ENCODE measurements at places on chromosomes 1 and 21.

- DNase-seq = no peak
Measured at GRCh38 chr1:224565611-224566406, 50.3 kb upstream of the CNIH3 start.

DNA sequence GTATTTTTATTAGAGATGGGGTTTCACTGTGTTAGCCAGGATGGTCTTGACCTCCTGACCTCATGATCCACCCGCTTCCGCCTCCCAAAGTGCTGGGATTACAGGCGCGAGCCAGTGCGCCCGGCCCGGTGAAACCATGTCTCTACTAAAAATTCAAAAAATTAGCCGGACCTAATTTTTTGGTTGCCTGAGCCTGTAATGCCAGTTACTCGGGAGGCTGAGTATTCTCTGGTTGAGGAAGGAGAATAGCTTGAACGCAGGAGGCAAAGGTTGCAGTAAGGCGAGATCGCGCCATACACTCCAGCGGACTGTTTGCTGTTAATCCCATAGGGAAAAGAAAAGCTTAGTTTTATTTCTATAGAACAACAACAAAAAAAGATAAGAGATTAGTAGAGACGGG, 29.9 kb upstream of the HJV start:
- DNase-seq = no peak

- no peak for DNase-seq
Measured at GRCh38 chr21:14758849-14759248, 212.7 kb upstream of the SAMSN1 start.

DNA sequence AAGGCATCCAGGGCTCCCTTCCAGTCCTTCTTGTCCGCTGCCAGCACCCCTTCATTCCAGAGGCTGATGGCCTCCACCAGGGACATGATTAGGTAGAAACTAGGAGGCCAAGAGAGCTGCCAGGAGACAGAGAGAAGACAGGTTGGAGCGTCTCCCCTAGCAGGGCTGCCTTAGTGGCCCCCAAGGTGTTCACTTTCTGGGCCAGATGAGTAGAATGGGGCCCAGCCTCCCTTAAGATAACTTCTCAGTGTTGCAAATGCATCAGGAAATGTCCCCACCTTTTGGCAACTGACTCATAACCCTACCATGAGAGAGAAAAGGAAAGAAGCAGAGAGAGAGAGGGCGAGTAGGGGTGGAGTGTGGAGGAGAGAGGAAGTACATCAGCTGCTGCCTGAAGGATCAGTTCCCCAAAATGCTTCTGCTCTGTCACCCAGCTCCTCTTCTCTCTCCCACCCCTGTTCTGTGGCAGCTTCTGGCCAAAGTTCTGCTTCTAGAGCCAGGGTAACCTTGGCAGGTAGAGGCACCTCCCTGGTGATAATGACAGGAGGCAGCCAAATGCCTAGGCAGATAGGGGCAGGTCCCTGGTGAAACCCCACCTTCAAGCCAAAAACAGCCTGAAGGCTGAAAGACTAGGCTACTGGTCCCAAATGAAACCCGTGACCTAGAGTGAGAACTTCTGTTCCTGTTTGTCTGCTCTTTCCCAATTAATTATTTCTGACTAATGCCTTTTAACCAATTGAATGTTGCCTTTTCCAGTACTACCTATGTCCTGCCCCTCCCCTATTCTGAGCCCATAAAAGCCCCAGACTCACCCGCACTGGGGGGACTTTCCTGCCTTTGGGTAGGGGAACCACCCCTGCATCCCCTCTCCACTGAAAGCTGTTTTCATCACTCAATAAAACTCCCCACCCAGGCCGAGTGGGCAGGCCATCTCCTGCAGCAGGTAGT, at the start of gene NCF2:
Gene NCF2 (minus strand): TSS at position 216 of the 948 bp plus-strand sequence. CDS start 130 bp downstream, at position 86.
- no peak for DNase-seq

DNA sequence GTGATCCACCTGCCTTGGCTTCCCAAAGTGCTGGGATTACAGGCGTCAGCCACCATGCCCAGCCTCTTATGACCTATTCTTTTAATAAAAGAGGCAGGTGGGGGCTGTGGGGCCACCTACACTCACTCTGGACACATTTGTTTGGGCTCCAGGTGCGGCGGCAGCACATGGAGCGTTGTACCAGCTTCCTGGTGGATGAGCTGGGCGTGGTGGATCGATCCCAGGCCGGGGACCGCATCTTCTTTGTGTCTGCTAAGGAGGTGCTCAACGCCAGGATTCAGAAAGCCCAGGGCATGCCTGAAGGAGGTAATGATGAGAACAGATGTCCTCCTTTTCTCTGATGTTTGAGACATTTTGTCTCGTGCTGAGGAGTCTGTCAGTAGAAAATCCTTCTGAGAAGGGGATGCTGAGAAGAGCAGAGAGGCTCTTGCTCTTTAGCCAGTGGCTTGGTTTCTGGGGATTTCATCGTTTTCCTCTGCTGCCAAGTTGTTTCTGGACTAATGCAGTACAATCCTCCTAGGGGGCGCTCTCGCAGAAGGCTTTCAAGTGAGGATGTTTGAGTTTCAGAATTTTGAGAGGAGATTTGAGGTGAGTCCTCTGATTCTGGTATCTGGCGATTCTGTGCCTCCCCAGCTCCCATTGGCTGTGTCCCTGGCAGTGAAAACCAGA, 17.9 kb upstream of the MIIP start:
- no peak for DNase-seq

DNA sequence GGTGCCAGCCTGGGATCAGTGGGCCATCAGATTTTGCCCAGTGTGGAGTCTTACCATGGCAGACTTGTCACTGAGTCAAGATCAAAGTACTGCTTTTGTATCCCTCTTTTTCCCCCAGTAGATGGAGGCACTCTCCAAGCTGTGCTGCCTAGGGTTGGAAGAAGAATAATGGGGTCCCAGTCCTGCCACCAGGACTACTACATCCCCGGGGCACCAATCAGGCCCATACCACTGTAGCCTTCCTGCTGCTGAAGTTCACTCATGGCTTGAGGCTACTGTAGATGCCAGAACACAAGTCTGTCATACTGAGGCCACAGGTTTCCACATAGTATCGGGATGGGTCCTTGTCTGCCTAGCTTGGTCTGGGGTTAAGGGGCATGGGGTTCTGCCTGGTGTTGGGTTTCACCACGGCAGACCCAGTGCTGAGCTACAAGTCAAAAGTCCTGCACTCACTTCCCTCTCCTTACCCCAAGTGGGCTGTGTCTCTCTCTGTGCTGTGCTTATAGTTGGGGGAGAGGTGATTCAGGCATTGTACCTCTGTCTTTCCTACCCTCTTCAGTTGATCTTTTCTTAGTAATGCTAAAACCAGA, 53.4 kb downstream of the PKN2 start:
- DNase-seq = no peak

DNA sequence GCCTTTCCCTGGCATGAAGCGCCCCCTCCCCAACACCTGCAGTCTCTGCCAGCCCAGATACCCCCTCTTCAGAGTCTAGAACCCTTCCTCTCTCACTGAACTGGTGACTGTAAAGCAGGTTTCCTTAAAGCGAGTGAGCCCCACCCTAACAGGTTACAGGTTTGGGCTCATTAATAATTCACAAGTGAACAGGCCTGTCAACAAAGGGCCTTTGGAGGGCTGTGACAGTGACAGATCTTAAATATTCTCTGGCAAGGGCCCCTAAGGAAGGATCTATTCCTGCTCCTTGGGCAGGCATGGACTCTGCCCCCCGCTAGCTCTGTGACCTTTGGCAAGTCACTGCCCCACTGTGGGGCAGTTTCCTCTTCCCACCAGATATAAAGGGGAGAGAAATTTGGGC, 5.6 kb upstream of the TTC39A start:
- no peak for DNase-seq

DNA sequence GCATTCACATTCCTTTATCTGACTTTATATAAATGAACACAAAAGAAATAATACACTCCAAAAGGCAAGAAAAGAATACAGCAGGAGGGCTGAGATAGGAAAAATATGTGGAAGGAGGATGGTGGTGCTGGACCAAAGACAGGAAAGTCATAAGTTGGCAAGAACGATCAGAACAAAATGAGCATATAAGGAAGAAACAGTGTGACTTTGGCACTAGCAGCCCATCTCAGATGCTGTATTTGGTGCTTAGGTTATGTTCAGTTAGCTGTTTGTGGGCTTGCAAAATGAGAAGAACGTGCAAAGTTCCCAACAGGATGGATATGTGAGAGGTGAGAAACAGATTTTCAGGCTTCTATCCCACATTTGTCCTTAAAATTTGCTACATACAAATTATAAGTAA, 719.8 kb upstream of the ADGRL4 start:
- no peak for DNase-seq

GRCh38 chr1:212190169-212190568, 95.0 kb upstream of the PPP2R5A start:
- DNase-seq = no peak

DNA sequence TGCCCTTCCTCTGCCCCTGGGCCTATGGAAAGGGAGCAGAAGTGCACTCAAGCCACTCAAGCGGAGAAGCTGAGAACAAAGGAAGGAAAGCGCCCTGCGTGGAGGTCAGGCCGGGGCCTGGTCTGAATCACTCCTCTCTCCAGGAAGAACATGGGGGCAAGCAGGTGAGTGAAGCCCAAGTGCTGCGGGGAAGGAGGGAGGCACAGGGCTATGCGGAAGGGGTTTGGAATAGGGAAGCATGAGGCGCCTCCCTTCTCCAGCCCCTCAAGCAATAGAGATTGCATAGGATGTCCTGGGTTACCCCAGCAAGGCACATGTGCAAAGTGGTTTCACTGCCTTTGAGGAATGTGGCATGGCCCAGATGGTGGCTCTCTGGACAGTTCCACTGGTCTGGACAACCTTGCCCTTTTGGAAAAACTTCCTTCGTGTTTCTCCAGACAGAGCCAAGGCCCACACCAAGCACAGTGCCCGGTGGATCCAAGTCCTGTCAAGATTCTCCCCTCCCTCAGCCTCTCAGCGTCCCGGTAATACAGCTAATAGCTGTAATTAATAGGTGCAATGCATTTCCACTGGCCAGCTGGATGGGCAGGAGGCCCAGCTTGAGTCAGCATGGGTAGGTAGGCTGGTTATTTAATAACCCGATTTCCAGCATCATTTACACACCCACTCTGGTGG, 13.7 kb downstream of the BLACAT1 start:
- no peak for DNase-seq

DNA sequence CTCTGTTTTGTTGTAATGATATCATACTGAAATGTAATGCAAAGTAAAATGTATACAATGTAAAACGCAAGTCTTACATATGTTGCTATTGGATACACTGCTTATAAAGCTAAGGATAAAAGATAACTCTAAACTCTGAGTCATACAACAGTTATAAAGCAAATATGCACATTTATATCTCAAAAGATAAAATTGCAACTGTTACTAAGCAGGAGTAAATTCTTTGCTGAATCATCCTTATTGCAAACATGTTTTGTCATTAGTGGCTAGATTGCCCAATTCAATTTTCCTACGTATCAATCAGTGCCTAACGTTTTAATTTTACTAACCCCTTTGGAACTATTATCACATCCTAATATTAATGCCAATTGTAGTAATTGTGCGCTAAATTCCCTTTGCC, 762.9 kb downstream of the LTN1 start:
- no peak for DNase-seq

DNA sequence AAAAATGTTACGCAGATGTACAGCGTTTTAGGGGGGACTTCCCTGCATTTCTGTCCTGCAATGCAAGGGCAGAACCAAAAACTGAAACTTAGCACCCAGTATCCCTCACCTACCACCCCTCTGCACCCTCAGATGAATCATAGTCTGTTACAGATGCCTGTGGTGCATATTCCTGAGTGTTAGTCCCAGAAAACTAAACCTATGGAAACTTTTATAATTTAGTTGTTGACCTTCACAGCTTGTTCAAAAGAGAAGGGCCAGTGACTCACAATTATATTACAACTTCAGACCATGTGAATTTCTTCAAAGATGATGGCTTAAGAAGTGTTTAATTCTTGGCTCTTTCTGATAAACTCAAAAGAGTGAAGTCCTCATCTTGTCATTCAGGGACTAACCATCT, 5.8 kb downstream of the PTGER3 start:
- DNase-seq = no peak

GRCh38 chr1:9591669-9592509, 3.2 kb downstream of the TMEM201 start:
- no peak for DNase-seq

DNA sequence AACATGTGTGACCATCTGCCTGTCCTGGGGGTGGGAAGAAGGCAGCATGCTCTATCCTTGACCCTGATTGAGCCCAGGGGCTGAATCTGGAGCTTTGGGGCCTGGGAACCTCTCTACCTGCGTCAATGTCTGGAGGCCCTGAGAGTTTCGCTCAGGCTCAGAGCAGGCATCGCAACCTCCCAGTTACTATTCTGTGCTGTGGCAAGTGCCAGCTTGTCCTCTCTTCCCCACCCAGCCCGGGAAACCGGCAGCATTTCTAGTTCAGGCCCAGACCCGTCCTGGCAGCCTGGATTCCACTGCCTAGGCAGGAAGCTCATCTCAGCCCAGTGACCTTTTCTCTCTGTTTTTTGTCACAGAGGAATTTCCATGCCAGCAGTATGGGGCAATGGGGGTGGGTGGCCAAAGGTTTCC, 10.0 kb upstream of the IRF6 start:
- DNase-seq = no peak

DNA sequence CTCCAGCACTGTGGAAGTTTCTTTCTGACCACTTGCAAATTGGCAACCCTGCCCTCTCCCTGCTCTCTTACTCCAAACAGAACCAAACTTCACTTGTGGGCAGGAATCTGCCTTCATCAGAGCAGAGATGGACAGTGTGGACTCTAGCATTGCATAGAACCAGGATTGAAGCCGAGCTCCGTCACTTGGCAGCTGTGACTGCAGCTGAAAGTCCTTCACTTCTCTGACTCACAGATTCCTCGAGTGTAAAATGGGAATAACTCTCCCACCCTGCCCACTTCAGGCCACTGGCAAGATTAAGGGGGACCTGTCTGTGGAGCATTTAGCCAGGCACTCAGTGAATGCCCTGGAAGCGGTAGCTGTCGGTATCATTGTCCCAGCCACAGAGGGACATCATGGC, 75.7 kb upstream of the ZBTB40 start:
- no peak for DNase-seq

DNA sequence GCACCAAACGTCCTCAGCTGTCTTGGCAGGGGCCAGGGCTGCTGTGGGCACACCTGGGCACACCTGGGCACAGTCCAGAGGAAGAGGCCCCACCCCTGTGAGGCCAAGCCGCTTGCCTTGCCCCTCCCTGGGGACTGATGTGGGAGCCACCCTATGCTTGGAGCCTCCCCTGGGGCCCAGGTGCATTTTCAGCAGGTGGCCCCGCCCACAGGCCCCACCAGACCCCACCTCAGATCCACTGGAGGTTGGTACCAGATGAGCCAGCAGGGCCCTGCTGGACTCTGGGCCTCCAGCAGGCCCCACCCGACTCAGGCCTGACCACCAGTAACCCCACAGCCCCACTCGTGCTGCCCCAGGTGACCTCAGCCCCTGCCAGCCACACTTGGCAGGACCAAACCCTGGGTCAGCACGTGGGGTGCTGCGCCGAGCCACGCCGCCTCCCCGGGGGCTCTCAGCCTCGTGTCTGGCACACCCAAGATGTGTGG, 8.8 kb downstream of the SLC19A1 start:
- DNase-seq = no peak

- no peak for DNase-seq
Measured at GRCh38 chr1:50780797-50781196, 179.3 kb downstream of the FAF1 start.

- DNase-seq = no peak
Measured at GRCh38 chr1:211553549-211553948, 25.4 kb downstream of the SLC30A1 start.

Data from kidney epithelial cell (primary cell).